Ascending aorta (tissue), 2 donors: ENCODE measurements at places on chromosomes 4 and X.

DNA sequence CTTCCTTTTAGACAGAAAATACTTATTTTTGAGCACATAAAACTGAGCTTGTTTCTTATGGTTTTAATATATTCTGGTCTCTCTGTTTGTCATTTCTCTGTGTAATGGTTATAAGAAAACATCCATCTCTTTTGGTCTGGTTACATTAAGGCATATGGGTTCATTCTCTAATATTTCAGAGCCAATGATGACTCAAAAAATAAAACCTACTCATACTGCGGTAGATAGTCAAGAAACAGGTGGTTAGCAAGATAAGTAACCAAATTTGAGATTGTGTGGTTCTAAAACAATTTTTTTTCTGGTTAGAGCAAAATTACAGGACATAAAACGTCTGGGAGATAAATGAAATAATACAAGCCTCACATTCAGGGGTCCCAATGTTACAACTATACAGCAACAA lies 654.5 kb downstream of the STIM2 start:
- no peak for DNase-seq

DNA sequence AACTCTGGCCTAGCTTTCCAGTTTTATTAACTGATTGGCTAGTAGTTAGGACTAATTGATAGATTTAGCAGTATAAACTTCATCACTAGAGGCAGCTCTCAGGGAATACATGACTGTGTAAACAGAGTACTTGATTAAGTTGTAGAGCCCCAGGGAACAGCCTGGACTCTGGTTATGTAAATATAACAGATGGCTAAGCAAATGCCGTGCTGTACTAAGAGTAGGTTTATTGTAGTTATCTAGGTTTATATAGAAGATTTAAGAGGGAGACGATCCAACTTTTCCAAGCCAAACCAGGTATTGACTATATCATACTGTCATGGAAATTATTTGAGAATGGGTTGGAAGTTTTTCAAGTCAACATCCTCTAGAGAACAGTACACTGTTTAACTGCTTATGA lies 463.4 kb upstream of the GRID2 start:
- no peak for DNase-seq

GRCh38 chr4:143021384-143021783 lies 163.3 kb upstream of the USP38 start:
- no peak for DNase-seq

DNA sequence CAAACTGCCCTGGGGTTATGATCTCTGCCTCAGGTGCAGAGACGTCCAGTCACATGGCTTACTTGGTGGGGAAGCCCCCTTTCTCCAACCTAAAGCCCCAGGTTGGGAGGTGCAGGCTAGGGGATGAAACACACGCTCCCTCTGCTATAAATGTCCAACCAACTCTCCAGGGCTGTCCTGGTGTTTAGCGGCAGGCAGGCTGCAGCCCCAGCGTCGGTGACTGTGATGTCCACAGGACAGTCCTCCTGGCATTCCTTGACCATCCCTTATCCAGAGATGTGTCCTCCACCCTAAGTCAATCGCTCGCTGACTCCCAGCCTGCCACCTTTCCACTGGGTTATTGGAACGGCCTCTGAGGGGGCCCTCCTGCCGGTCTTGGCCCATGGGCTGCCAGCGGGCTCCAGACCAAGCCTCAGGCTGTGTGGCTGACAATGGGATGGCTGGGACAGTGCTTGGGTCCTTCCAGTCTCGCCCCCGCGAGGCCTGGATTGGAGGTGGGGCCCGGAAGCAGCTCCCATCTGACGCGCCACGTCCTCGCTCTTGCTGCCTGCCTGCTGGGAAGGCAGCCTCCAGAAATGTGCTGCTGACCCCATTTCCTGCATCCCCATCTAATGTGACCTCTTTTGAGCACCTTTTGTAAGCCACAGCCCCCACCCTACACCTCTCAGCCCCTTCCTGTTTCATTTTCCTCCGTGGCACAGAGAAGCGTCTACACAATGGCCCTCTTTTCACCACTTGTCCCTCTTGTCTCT lies 60.8 kb upstream of the ADRA2C start:
- no peak for DNase-seq

GRCh38 chrX:71617742-71618141 lies 569 bp downstream of the CXCR3 start:
- DNase-seq, result no peak

- DNase-seq, result no peak
Observed at GRCh38 chrX:53227224-53227765, 2.3 kb upstream of the KDM5C start.

DNA sequence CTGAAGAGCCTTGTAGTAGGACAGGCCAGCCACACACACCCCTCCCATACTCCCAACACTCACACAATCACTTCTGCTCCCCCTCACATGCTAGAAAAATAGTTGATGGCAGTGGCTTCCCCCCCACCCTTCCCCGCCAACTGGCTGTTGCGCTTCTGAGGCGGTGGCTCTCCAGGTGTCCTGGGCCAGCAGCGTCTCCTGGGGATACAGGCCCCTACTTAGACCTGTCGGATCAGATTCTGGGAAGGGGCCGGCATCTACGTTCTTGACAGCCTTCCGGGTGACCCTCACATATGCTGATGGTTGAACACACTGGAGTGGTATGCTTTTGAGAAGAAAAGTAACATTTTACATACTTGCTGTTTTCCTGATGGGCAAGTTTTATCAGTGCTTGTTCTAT lies 39.9 kb downstream of the TNIP2 start:
- no peak for DNase-seq

DNA sequence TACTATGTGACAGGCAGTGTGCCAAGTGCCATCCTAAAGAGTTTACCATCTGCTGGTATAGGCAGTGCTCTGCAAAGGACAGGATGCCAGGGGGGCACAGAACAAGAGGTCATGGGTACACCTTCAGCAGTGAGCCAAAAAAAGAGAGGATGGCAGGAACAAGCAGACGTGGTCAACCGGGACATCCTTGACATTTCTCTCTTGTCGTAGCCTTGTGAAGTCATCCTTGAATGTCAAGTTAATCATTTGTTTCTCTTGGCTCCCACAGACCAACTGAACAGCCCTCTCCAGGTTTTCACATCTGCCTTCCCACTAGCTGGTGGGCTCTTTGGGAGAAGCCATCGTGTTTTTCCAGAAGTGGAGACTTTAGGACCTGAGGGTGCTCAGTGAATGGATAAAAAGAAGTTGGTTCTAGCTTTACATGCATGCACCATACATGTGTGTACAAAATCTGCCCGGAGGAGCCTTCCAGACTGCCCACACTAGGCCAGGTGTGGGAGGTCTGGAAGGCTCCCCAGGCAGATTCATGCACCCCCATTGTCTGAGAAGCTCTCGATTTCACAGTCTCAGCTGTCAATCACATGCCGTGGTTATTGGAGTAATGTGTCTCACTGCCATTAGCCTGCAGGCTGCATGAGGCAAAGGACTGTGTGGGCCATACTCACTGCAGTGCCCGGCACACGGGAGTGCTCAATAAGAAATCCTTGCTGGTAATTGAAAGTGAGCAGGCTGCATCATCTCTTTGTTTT lies 16.4 kb downstream of the PNMA6F start:
- DNase-seq, result no peak

- no peak for DNase-seq
Observed at GRCh38 chr4:175762582-175762981, 49.5 kb downstream of the GPM6A start.

DNA sequence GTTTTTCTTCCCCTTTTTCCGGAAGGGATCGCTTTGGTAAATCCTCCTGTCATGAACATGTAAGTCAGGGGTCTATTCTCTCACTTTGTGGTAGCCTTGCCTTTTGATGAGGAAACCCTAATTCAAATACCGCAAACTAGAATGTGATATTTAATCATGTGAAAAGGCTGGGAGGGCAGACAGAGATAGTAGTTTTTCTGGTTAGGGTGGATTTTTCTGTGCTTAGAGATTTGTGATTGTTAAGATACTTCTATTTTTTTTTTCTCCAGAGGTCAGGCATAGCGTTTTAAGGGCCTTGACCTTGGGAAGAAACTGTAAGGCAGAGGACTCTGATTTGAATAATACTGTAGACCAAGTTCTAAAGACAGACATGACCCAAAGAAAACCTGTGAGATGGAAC lies 41.8 kb upstream of the PACRGL start:
- no peak for DNase-seq

GRCh38 chrX:78111140-78111931 lies 7.3 kb downstream of the PGK1 start:
- no peak for DNase-seq

DNA sequence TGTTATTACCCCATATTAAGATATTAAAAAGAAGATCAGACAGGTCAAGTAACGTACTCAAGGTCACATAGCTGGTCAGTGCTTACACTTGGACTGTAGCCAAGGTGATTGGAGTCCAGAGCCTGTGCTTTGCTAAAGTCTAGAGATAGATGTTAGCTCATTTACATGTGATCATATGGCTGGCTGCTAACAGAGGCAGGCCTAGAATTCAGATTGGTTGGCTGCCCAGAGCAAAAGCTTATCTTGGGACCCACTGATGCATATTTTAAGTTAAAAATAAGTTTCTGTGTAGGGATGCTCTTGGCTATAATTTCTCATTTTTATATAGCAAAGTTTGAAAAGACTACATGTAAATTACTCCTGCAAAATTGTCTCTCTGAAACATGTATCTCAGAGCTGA lies 18.1 kb upstream of the EXOC1L start:
- no peak for DNase-seq

- no peak for DNase-seq
Observed at GRCh38 chr4:1830642-1831228, 25.2 kb downstream of the LETM1 start.

- DNase-seq, result no peak
Observed at GRCh38 chr4:48481581-48481980, 1.6 kb upstream of the SLC10A4 start.

GRCh38 chr4:157035471-157035870 lies 40.5 kb upstream of the GLRB start:
- DNase-seq, result no peak

GRCh38 chr4:180637616-180638015 lies 1605.6 kb upstream of the TENM3 start:
- no peak for DNase-seq

GRCh38 chr4:136329042-136329662 lies 1203.1 kb downstream of the PCDH18 start:
- DNase-seq, result no peak

DNA sequence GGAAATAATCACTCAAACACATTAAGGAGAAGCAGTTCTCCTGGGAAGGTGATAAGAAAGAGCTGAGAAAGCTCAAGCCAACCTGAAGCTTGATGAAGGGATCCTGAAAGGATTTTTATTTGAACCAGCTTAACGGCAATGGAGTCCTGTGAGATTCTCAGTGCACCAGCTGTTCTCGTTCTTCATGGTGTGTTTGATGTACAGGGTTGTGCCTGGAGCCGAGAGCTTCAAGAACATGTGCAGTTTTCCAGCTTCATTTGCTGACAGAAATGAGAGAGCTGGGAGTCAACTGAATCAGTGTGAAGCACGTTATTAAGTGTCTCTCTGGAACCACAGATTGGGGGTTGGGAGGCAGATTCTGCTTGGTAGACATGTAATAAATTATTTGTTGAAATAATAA lies 115.7 kb downstream of the ANKRD50 start:
- no peak for DNase-seq

DNA sequence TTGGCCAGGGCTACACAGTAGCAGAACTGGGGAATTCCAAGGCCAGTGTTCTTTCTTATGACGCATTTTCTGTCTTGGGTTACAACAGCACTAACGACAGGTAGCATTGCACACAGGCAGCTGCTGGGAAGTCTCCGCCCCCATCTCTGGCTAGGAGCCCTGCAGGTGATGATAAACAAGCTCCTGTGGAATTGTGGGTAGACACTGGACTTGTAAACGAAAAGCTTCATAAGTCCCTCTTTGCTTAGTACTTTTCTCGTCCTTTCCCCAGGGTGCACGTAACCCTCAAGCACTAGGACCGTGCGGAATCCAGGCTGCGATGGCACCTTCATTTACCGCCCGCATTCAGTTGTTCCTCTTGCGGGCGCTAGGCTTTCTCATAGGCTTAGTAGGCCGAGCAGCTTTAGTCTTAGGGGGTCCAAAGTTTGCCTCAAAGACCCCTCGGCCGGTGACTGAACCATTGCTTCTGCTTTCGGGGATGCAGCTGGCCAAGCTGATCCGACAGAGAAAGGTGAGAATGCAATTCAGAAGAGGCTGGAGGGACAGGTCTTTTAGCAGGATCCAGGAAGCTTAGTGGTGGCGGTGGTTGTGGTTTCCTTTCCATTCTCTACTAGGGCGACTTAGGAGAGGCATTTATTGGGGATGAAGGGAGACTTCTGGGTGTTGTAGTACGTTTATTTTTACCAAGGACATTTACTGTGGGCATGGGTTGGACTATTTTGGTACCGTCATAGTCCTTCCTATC lies at the start of gene FAAH2:
TSS of gene FAAH2 (plus strand) at position 200 of the 745 bp plus-strand sequence. CDS start at position 320, 120 bp downstream.
- DNase-seq, result no peak

DNA sequence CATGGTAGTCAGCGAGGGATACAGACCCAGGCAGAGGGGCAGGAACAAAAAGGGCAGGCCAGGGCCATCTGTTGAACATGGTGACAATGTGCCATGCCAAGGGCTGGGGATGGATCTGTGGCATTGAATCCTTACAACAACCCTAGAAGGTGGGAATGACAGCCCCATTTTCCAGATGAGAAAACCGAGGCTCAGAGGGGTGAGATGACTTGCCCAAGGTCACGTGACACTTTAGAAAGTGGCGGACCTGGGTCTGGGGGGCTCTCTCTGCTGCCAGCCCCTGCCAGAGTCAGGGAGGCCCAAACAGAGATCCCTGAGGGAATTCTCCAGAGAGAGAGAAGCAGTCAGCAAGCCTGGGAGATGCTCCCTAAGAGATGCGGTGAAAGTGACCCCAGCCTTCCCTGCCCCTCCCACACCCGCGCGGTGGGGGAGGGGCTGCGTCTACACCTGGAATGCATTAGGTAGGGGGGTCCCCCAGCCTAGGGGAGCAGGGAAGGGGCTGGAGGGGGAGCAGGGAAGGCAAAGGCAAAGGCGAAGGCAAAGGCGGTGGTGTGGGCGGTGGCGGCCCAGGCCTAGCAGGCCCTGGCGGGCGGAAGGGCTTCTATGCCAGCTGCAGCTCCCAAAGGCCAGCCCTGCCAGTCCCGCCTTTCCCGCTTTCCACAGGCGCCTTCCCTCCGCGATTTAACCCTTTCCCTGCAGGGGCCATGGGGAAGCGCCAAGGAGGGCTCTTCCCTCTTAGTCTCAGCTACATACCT lies 13.0 kb downstream of the FGD1 start:
- DNase-seq, result no peak
